ENCODE measurements at places on chromosomes 13 and 19.

DNA sequence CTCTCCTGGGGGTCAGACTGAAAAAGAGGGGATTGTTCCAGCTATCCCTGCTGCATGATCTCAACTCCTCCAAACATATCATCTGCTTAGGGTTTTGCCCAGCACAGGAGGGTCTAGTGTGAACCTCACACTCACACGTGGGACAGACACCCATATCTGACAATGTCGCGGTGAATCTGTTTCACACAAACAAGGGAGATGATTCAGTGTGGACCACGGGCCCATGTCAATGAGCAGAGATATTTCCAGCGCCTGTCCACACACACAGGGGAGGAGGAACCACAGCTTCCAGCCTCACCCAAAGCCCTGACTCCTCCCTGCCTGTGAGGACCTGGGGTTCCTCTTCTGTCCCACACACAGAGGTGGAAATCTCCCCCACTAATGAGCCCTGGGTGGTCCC lies 29.6 kb upstream of the KIR3DL3 start:
- no peak for DNase-seq

- no peak for DNase-seq
Measured at GRCh38 chr19:12984683-12985048, 10.6 kb upstream of the NFIX start.

GRCh38 chr19:14248578-14249011 lies 42.6 kb upstream of the ADGRL1 start:
- peak; percentile 37 for DNase-seq

GRCh38 chr13:27018344-27018861 lies 153.2 kb downstream of the USP12 start:
- DNase-seq: no peak

- DNase-seq: peak; percentile 66
Measured at GRCh38 chr19:12723641-12724426, at the start of gene TNPO2. TNPO2 (minus strand) TSS chr19:12723932; CDS start chr19:12720977, 2,955 bp downstream.

DNA sequence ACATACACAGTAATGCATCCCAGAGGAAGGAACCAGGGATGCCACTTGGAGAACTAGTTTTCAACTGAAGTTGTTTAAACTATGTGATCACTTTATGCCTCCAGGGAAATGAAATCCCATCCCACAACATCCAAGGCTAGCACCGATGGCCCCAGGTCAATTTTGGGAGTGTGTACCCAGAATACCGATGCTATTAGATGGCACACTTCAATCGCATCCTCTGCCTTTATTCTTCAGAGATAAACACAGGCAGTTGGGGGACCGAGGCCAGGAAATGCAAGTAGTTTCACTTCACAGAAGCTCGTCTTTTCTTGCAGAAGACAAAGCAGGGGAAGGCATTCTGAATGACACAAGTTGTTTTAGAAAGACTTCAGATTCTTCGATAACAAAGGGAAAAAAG lies 13.8 kb downstream of the STK24 start:
- peak; percentile 65 for DNase-seq

GRCh38 chr13:77919246-77919920 lies 752 bp upstream of the EDNRB start:
- DNase-seq: no peak

GRCh38 chr19:9043524-9043923 lies 33.3 kb upstream of the MUC16 start:
- DNase-seq: no peak

GRCh38 chr13:108993346-108993745 lies 363.9 kb downstream of the MYO16 start:
- no peak for DNase-seq

GRCh38 chr13:107912745-107913144 lies 302.6 kb downstream of the LIG4 start:
- DNase-seq: no peak

- no peak for DNase-seq
Measured at GRCh38 chr19:19181488-19181998, 10.4 kb downstream of the BORCS8 start.

DNA sequence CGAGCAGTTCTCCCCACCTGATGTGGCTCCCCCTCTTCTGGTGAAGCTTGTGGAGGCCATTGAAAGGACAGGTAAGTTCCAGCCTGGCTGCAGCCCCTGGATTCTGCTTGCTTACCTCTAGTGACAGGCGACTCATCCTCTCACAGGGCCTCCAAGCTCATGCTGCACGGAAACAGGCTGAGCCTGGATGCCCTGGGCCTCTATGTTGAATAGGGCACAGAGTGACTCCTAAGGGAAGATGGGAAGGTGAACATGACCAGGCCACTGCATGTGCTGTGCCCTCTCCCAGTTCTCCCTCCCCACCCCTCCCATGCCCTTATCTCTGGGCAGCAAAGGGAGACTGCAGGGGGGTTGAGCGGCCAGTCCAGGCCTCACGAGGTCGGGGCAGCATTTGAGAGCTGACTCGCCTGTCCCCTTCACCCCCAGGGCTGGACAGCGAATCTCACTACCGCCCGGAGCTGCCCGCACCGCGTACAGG lies 7.6 kb downstream of the PIK3R2 start:
- DNase-seq: no peak

- peak; percentile 79 for DNase-seq
Measured at GRCh38 chr19:21474671-21475181, 30.7 kb upstream of the ZNF429 start.

Data from CD4-positive, alpha-beta T cell treated with Interleukin-12 subunit alpha and Interleukin-12 subunit beta, for 1 hour (primary cell).